Foreskin keratinocyte (primary cell): ENCODE measurements at places on chromosomes 1 and 21. TPM values are rescaled to one million over a fixed set of nuclear protein-coding genes. Genes with fewer than 3 reads are reported as not detected.
A peak's percentile ranks its signal among the peaks of the same experiment; 100 is the strongest.

GBP5 gene
- total RNA-seq, result not detected in 2 replicates

EPHB2 gene
- 0.14 TPM in 1 of 2 replicates, not detected in the other for total RNA-seq

INSRR gene
- total RNA-seq, result not detected in 2 replicates

FNBP1L gene
- total RNA-seq, result 15.9 and 18.0 TPM in 2 replicates

SPRR2E gene
- total RNA-seq, result 3.5 and 5.9 TPM in 2 replicates

CA14 gene
- 0.37 and 0.60 TPM in 2 replicates for total RNA-seq

IFNLR1 gene
- 10.9 and 11.9 TPM in 2 replicates for total RNA-seq

PDZK1IP1 gene
- 0.46 and 0.65 TPM in 2 replicates for total RNA-seq

PLXNA2 gene
- 18.9 and 20.6 TPM in 2 replicates for total RNA-seq

S100A12 gene
- not detected in 2 replicates for total RNA-seq

POLR3C gene
- total RNA-seq, result 28.9 and 30.8 TPM in 2 replicates

SIM2 gene
- total RNA-seq, result not detected in 2 replicates

- peak; percentile 81 for DNase-seq
These were observed 68.3 kb upstream of the KIF26B start for GRCh38 chr1:245086389-245086969.

DNA sequence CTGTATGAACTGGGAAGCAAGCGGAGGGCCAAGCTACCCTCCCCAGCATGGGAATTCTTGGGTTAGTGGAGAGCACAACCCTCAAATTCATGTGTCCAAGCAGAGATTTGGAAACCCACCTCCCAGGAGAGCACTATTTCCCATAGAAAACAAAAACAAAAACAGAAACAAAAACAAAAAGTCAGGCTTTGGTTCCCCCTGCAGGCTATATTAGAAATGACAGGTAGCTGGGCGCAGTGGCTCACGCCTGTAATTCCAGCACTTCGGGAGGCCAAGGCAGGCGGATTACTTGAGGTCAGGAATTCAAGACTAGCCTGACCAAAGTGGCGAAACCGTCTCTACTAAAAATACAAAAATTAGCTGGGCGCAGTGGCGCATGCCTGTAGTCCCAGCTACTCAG, 10.8 kb downstream of the MINDY1 start:
- DNase-seq, result no peak

DNA sequence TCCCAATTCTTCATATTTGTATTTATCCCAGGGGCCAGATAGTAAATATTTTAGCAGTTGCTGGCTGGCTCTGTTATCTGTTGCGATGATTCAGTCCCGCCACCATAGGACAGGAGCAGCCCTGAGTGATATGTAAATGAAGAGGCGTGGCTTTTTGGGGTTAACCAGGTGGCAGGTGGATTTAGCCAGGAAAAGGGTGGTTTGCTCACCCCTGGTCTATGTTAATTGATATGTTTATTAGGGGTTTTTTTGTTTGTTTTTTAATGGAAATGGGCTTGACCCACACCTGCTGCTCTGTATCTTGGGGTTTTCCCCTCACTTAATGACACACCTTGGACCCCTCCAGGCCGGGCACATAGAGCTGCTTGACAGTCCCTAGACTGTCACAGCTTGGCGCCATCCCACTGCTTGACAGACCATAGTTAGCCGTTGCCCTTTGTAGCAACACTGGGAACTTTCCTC, 62.8 kb downstream of the PIK3CD start:
- DNase-seq, result no peak

- peak; percentile 57 for DNase-seq
These were observed 16.2 kb upstream of the PDXK start for GRCh38 chr21:43702785-43703034.

DNA sequence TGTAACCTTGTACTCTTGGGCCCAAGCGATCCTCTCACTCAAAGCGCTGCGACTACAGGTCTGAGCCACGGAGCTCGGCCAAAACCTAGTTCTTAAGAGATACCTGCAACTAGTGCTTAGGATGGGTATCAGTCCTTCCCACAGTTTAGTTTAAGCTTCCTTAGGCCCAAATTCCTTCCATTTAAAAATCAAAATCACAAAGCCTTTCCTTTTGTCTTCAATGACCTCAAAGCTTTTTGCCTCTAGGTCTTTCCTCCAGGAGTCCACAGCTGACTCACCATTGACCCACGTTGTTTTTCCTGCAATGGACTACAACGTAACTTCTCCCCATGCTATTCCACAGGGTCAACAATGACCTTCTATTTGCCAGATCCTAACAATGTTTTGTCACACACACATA, 64.0 kb downstream of the APP start:
- DNase-seq, result no peak

DNA sequence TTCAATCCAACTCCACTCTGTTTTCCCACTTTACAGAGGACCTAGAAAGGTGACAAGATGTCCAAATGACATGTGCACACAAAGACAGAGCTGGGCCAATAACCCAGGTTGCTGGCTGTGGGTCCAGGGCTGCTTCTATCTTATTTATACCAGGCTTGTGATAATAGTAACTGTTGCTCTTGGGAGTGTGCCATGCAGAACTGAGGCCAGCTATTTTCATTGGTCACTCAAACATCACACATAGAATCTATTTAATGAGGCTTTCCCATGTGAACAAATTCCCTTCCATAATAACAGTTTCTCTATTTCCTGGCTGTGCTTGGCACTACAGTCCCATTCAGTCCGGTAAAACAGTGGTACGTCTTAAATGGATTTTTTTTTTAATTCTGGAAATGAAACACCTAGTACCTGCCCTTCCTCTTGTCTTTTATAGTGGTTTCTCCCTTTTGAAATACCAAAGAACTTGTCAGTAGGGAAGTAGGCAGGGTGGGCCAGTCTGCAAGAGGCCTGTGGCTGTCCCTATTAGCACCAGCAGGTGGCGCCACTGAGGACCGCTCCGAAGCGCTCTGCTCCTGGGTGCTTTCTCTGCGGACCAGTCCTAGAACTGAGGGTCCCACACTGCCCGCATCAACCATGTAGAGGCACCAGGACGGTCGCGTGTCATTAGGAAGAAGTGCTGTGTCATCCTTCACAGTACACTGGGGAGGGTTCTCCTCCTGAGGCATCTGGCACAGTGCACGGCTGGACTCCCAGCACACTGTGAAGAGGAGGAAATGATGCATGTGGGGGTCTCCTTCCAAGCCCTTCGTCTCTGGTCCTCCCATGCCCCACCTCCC, 52.1 kb downstream of the GPR161 start:
- no peak for DNase-seq

DNA sequence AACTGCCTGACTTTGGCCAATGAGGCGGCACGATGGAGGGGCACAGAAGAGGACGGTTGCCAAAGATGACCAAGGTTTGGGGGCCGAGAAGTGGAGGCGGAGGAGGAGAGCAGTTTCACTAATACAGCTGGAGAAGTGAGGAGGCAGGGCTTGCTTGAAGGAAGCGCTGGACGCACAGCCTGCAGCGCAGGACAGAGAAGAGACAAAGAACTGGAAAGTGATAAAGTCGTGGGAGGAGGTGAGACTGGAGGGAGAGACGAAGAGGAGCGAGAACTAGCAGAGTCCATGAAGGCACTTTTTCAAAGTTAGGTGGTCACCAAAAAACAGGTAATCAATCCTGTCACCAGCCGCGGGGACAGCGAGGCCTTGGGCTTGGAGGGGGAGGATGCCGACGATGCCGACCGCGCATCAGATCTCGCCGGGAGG, 771 bp downstream of the PACC1 start:
- DNase-seq, result peak; percentile 40

- DNase-seq, result no peak
These were observed 18.0 kb upstream of the OLIG1 start for GRCh38 chr21:33051925-33052324.

DNA sequence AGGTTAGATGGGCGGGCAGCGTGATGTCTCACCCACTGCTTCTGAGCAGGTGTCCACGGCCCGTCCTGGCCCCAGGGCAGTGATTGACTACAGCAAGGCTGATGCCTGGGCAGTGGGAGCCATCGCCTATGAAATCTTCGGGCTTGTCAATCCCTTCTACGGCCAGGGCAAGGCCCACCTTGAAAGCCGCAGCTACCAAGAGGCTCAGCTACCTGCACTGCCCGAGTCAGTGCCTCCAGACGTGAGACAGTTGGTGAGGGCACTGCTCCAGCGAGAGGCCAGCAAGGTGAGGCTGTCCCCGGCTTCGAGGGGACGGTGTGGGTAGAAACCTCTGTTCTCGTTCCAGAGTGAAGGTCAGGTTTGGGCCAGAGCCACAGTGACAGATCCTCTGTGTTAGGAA, 12.2 kb downstream of the DDOST start:
- DNase-seq, result no peak

DNA sequence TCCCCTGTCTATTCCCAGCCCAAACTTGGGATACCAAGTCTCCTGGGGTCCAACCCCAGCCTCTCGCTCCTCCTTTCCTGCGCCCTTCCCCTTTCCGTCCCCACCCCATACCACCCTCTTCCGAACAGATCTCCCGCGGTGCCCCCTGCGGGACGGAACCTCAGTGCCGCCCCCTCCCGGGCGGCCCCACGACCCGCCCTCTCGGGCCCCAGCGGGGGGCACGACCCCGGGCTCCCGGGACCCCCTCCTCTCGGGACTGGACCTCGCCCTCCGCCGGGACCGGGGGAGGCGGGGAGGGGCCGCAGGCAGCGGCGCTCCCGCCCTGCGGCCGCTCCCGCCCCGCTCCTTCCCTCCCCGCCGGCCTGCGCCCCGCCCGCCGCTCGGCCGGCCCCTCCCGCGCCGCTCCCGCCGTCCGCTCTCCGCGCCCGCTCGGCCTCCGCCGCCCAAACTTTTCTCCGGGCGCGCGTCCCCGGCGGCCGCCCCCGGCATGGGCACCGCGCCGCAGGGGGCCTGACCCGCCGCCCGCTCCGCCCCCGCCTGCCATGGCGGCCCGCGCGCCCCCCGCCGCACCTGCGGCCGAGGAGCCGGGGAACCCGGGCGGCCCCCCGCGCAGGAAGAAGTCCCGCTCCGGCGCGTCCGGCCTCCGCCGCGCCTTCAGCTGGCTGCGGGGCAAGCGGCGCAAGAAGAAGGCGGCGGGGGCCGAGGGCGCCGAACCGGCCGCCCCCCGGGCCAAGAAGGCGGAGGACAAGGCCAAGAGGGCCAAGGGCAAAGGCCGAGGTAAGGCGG, 39.0 kb upstream of the SYNC start:
- no peak for DNase-seq

- no peak for DNase-seq
These were observed 42.8 kb upstream of the RD3 start for GRCh38 chr1:211534545-211535291.

GRCh38 chr1:84712276-84712874, 22.1 kb upstream of the SSX2IP start:
- DNase-seq, result no peak

- DNase-seq, result no peak
These were observed 12.4 kb downstream of the KLHDC8A start for GRCh38 chr1:205344066-205344928.

DNA sequence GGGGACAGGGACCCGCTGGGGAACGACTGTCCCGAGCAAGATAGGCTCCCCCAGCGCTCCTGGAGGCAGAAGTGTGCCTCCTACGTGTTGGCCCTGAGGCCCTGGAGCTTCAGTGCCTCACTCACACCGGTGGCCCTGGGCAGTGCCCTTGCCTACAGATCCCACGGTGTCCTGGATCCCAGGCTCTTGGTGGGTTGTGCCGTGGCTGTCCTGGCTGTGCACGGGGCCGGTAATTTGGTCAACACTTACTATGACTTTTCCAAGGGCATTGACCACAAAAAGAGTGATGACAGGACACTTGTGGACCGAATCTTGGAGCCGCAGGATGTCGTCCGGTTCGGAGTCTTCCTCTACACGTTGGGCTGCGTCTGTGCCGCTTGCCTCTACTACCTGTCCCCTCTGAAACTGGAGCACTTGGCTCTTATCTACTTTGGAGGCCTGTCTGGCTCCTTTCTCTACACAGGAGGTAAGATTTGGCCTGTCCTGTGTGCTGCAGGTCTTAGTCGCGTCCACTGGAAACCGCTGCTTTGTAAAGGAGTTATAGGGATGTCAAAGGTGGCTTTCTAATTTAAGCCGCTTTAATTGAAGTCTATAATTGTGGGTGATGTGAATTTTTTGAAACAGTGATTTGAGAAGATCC, 717 bp downstream of the UBIAD1 start:
- no peak for DNase-seq

DNA sequence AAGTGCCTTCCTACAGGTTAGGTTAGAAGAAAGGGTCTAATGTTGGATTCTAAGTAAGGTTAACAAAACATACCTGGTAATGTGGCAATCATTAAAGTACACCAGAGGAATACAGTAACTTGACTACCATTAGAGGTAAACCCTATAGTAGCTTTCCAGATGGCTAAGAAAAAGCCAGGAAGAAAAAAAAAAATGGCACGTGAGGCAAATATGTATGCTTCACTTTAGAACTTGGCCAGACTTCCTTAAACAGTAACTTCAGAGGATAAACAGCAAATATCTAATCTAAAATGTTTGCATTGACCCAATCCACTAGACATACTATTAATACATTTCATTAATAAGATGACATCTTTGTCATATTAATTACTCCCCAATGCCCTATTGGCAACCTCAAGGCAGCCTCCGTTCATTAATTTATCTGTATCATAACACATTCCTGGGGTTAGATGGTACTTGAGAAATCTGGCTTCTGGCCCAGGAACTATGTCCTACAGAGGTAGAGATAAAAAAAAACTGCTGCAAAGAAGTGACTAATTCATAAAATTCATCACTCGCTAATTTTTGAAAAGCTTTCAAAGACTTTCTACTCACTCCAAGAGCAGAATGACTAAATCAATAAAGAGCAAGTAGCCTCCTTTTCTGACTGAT, 5.8 kb downstream of the DCAF8 start:
- DNase-seq, result peak; percentile 71

DNA sequence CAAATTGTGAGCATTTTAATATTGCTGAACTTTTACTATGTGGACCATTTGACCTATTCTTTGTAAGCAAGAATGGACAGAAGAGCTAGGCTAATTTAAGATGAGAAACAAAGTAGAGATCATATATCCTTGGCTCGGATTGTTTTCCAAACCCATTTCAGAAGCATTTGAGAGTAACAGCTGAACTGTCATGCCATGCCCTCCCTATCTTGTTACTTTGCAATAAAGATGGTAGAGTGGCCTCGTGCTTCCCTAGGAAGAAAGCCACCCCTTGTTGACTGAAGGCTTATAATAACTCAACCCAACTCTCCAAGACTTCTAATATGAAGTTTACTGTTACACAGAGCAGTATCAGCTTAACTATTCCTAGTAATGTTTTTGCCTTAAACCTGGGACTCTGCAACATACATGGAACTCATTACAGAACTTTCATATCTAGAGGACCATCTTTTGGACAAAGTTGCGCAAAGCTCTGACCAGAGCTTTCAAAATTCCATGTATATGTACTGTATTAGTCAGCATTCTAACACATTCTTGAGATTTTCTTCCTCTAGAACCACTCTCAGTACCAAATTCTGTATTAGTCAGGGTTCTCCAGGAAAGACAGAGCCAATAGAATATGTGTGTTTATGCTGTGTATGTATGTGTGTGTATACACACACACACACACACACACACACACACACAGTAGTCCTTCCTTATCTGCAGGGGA, 68.7 kb downstream of the ADAMTS1 start:
- peak; percentile 77 for DNase-seq

GRCh38 chr1:245768596-245768995, 613.8 kb downstream of the KIF26B start:
- DNase-seq, result no peak

GRCh38 chr21:27796106-27796505, 829.2 kb upstream of the ADAMTS5 start:
- no peak for DNase-seq

GRCh38 chr1:208682664-208683013, 438.5 kb upstream of the PLXNA2 start:
- DNase-seq, result no peak

GRCh38 chr1:70487910-70488665, 77.0 kb downstream of the CTH start:
- no peak for DNase-seq
